Temporal lobe (tissue), 4 donors: ENCODE measurements at places on chromosomes 12 and 14. TPM values are rescaled to one million over a fixed set of nuclear protein-coding genes. Genes with fewer than 3 reads are reported as not detected.

BEST3 gene
- total RNA-seq = 0.25 TPM

P2RX2 gene
- not detected for total RNA-seq

CISTR gene
- total RNA-seq = not detected

SYNE3 gene
- 0.98 TPM for total RNA-seq

PRH2 gene
- total RNA-seq = not detected

PDZRN4 gene
- total RNA-seq = 41.1 TPM

SMIM41 gene
- total RNA-seq = not detected
